NCI-H2081 treated with DMSO at 0.1 percent for 48 hours (cell line): ENCODE measurements at places on chromosomes 1 and 21.

DNA sequence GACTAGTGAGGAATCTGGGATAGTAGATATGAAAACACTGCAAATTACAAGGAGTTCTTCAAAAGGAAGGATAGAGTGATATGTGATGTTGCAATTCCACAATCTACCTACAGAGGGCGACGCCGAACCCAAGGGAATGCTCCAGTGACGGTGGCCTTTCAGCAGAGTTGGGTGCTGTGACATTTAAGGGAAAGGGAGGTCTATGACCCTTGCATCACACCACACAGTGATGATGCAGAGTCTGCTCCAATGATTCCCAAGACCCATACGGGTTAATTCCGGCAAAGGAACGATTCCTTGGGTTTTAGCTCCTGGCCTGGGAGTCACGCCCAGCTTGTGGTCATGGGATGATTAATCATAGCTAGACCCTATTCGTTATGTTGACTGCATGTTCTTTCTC is 123.0 kb upstream of the IGSF21 start:
- DNase-seq: no peak

DNA sequence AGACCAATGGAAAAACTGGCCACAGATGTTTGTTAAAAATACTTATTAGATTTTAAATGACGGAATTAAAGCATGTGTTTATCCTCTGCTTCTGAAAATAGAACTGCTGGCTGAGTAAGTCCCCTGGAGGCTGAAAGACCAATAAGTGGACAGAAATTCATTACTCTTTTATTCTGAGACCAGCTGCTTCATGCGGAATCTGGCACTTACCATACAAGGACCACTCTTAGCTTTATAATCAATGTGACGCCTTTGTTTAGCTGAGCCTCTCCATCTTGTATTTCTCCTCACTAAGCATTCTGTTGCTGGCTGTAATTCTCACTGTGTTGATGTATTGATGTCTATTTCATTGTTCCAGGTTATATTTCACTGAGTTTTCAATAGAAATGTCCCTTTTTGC is 6.3 kb upstream of the EXO1 start:
- DNase-seq: no peak

- DNase-seq: no peak
Measured at GRCh38 chr1:229781453-229781852, 155.4 kb downstream of the URB2 start.

DNA sequence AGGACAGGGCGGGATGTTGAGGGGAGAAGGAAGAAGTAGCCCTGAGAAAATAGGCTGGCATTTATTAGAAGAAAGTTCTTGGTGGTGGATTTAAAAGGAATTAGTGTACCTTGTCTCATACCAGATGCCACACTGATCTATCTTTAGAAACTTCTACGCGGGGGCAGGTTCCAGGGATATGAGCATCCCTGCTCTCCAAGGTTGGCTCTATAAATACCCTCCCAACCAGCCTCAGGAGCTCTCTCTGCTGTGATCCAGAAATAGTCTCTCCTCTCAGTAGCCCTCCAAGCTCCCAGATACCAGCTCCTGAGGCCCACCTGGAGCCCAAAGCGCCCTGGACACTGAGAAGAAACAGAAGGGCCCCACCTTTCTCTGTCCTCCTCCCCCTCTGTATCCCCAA is 128.3 kb upstream of the TNR start:
- no peak for DNase-seq

DNA sequence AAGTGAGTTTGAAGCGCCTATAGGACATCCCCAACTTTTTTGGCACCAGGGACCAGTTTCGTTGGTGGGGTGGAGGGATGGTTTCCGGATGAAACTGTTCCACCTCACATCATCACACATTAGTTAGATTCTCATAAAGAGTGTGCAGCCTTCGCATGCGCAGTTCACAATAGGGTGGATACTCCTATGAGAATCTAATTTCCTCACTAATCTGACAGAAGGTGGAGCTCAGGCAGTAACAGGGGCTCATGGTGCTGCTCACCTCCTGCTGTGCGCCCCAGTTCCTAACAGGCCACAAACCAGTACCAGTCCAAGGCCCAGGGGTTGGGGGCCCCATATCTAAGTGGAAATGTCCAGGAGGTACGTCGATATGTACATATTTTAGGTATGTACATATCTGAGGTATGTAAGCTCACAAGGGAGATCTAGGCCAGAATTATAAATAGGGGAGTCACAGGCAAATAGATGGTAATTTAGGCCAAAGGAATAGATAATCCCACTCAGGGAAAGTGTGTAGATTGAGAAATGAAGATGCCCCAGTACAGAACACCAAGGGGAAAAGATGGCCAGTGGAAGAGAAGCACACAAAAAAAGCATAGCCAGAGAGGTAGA is 27.5 kb upstream of the RASAL2 start:
- no peak for DNase-seq

DNA sequence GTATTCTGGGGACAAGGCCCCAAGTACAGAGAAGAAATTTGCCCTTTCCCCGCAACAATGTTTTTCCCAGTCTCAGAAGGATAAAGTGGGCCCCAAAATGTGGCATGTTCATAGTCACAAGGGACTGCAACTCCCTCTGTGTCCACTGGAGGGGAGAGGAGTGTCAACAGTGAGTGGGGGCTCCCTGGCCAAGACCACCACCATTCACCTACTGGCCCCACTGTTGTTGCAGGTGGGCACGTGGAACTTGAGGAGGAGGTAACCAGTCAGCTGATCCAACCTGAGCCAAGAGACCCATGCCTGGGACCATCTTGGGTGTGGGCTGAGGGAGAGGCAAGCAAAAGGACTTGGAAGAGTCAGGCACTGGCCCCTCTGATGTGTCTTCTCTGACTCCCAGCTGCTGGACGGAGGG is 777 bp downstream of the NUDT17 start:
- DNase-seq: no peak

DNA sequence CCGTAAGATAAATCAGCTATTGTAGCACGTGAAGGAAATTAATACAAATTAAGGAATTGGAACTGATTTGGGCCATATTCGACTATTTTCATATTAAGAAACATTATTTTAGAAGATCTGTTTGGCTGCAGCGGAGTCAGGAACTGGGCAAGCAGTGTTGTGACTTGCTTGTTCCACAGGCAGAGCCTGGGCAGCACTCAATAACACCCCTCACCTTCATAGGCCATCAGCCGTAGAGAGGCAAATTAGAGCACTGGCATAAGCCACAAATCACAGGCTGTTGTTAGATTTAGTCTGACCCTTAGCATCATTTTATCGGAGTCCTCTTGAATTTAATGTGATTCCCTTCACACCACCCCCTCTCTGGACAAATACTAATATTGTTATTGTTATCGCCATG is 72.8 kb downstream of the PBX1 start:
- DNase-seq: no peak

DNA sequence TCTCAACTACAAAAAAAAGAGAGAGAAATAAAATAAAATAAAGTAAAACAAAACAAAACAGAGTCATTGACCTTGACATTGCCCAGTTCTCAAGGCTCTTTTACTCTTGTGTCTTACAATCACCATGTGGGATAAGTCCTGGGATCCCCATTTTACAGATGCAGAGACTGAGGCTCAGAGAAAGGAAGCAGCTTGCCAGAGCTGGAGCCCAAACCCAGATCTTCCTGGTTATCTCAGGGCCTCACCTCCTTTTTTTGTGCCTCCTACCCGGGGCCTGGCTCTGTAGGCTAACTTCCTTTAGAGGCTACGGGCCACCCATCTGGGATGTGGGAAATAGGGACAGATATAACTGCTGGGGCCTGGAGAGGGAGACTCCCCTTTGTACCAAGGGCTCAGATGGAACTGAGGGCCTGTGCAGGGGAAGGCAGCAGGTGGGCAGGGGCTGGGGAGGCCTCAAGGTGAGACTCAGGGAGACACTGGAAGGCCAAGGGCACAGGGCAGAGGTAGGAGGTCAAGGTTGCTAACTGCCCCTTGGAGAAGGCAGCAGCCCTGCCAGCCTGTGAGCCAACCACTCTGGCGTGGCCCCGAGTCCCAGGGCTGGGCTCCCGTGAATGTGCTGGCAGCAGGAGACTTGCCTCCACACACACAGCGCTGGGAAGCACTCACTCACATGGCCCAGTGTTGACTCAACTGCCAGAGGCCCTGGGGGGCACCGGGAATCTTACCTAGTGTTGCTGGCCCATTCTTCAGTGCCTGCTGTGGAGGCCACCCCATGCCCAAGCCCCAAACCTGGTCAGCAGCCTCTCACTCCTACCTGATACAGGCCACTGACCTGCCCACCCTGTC is 6.5 kb upstream of the ECE1 start:
- no peak for DNase-seq

DNA sequence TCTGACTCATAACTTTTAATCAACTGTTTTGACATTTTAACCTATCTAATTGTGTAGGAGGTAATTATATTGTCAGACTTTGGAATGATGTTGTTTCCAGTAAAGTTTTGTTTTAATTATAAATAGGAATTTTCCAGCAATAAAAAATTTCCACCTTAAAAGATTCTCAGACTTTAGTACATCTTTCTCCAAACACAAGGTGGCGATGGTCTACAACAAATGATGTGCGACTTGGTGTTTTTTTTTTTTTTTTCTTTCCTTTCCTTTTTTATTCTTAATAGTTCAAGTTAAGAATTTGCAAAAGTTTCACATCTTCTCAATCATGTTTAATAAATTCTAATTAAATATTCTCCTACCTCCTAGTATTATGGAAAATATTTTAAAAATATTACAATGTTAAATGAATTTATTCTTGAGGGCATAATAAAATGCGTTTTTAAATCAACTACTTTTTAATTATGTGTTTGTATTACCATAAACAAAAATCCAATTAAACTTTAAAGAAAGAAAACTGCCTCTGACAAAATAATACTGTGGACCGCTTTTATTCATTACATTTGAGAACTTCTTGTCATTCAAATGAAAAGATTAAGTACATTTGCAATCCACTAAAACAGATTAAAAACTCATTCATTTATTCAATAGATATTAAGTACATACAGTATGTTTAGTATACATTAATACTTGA is 4.4 kb upstream of the ADAMTS1 start:
- DNase-seq: no peak

- DNase-seq: no peak
Measured at GRCh38 chr21:46051821-46052675, 45.9 kb upstream of the COL6A2 start.

- no peak for DNase-seq
Measured at GRCh38 chr1:227343206-227343605, 24.9 kb upstream of the CDC42BPA start.

- DNase-seq: no peak
Measured at GRCh38 chr1:201028461-201028889, 5.0 kb upstream of the KIF21B start.

DNA sequence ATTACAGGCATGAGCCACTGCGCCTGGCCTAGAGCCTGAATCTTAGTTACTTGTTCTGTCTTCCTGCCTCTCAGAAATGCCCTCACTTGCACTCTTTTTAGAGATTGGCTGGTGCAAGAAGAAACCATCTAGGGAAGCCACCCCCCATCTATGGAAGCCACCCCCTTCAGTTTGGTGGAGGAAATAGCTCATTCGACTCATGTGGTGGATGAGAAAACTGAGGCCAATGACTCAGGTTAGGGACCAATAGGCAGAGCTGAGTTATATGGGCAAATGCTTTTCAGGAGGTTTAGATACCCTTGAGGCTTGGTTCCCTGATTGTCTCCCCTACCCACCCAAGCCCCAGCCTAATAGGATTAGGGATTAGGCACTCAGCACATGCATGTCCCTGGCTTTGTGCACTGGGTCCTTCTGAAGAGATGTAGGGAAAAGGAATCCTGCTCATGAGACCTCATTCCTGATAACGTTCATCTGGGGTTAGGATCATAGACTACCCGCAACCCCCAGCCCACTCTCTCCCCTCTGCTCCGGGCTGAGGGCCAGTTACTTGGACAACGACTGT is 77.1 kb downstream of the PAX7 start:
- DNase-seq: no peak

DNA sequence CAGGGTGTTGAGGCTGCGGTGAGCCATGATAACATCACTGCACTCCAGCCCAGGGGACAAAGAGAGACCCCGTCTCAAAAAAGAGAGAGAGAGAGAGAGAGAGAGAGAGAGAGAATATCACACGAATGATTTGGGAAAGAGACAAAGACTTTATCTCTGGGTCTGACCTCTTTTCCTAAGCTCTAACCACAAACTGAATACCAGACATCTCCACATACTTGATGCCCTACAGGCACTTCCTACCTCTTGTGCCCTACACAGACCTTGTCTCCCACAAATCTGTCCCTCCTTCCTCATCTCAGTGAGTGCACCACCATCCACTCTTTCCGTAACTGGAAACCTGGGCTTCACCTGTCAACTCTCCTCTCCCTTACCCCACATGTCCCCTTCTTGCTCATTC is 27.0 kb upstream of the PTCH2 start:
- no peak for DNase-seq

DNA sequence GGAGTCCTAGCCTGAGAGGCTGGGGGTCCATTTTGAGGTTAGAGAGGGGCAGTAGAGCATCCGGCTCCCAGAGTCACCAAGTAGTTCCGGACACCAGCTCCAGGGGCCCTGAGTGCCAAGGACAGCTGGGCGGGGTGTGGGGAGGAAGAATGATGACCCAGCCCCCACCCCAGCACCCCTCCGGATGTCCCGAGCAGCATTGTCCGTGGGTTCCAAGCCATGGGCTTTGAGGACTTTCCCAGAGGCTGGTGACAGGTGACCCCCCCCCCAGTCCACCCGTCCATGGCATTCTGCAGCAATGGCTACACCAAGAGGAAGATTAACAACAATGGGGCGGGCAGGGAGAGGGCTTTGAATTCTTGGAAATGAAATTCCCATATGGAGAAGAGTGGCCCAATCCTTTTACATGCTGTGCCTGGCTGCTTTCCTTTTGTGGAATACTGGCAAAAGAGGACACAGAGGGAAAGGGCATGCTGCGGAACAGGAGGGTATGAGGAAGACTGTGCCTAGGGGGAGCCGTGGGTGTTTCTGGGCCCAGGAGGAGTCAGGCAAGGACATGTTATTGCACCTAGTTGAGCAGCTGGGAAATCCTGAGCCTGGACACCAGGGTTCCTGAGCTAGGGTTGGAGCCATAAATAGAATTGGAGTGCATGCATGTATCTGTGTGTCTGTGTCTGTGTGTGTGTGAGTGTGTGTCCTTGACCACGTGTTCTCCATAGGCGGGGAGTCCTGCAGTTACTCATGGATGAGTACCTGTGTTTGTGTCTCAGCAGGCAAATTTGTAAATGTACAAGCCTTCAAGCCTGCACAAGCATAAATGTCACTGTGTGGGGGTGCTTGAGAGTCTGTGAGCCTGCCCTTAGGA is 956 bp downstream of the ATP1A2 start:
- DNase-seq: no peak

DNA sequence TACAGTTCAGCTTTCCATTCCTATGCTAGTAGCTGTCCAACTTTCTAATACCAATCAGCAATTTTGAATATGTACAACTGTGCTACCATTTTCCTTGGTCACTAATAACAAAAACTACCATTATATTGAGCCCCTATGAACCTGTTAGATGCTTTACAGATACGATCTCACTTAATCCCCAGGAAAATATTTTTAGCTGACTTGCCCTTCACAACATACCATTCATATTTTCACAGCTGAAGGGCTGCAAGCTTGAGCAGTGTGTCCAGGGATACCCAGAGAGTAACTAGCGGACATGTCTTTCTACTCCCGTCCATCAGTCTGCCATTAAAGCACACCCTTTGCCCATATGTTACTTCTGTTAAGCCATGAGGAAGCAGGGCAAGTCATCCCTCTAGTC is 140.5 kb downstream of the SPATA46 start:
- no peak for DNase-seq

GRCh38 chr1:29991025-29991424 is 732.4 kb downstream of the MATN1 start:
- no peak for DNase-seq
